Natural killer cell treated with Interleukin-12 subunit alpha and Interleukin-12 subunit beta and Interleukin-15 and Interleukin-18, amount 100 ng/mL, for 72 hours (primary cell): ENCODE measurements at places on chromosomes 3 and 15. TPM values are rescaled to one million over a fixed set of nuclear protein-coding genes. Genes with fewer than 3 reads are reported as not detected.

Gene KBTBD12
- not detected for total RNA-seq

Gene SH2D7
- total RNA-seq = not detected

Gene SEC22A
- 19.0 TPM for total RNA-seq

Gene MUC20
- 2.4 TPM for total RNA-seq

Gene ALCAM
- total RNA-seq = 8.0 TPM

Gene KLF15
- total RNA-seq = not detected

Gene BTLA
- 1.4 TPM for total RNA-seq
